Endothelial cell (in vitro differentiated cells): ENCODE measurements at places on chromosomes 13 and 19.
A peak's percentile ranks its signal among the peaks of the same experiment; 100 is the strongest.

GRCh38 chr19:3648037-3648905, 21.7 kb upstream of the CACTIN start:
- no peak for DNase-seq

DNA sequence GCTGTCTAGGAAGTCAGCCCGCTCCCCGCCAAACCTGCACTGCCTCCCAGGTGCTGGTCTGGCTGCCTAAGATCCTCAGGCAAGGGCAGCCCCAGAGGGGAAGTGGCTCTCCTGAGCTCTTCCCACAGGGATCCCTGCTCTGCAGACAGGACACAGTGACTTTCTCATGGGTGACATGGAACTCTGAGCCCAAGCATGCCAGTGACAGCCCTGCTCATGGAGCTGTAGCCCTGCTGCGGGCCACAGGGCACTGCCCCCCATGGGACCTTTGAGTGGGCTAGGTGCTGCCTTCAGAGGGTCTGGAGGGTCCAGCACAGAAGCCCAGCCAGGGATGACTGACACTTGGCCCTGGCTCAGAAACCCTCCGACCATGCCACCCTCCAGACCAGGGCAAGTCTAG, 109.1 kb downstream of the TUBA3C start:
- no peak for DNase-seq

DNA sequence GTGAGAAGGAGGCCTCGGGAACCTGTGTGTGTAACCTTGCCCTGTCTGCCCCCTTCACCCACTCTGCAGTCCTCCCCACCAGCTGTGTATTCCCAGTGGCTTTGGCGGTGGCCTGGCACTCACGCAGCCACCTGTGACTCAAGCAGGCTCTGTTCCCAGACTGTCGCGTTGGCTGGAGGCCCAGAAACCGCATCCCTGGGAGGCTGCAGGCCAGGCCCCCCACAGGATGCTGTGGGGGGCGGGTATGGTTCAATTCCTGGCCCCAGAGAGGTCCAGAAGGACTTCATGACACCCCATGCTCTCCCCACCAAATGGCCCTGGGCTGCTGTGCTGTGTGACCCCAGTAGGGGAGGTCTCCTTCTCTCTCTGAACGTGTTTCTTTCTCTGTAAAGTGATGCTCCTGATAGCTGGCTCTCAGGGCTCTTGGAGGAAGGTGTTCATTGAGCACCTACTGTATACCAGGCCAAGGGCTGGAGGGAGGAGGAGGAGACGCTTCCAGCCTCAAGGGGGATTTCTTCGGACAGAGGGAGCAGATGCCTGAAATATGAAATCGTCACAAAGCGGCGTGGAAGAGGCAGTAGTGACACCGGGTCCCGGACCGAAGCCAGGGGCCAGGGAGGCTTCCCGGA, 1.9 kb upstream of the LINGO3 start:
- no peak for DNase-seq

DNA sequence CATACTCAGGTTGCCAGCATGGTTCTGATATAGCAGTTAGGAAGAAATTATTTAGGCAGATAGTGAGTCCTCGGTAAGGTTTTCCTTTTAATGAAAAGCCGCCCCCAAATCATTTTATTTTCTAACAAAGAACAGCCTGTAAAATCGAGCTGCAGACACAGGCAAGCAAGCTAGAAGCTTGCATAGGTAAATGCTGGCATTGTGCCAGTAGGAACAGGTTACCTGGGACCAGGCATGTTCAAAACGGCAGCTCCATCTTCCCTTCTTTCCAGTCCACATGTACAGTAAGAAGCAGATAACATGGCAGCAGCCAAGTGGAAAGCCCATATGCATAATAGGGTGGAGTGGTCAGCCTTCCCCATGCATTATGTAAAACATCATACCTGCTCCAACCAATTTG, 71.1 kb downstream of the UGGT2 start:
- DNase-seq, result no peak

- peak; percentile 38 for DNase-seq
Observed at GRCh38 chr19:48696353-48697010, 711 bp downstream of the FUT2 start.

DNA sequence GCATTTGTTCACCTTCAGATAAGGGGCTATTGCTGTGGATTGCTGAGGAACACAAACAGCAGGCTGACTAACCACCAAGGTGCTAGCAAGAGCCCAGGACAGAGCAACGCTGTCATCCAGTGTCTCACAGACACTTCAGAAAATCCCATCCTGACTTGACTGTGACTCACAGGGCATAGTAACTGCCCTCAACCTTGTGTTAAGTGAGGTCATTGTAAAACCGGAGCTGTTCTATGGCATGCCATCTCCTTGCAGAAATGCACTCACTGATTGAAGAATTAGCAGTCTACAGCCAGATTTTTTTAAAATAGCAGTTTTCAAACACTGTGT, 51.1 kb downstream of the TNFRSF19 start:
- no peak for DNase-seq

DNA sequence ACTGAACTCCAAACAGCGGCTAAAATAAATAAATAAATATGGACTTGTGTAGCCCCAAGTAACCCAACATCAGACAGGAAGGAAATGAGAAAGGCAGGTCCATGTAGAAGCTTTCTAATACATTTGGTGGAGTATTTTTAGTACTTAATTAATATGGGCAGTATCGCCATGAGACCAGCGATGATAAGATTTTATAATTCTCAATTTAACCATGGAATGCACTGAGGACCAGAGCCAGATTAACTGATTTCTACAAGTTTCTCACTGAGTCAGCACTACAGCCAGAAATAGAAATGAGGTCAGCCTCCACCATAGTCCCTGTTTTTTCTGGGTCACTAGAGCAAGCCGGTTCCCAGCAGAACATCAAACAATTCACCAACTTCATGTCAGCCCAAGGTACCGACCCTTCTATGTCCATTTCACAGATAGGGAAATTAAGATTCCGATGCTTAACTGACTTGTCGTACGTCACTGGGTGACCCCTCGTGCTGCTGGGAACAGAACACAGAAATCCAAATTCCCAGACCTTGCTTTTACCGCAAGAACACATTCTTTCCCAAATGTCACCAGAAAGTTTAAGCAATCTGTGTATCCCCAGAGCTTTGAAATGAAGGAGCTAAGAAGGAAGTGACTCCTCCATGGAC, 90.4 kb downstream of the COL4A1 start:
- DNase-seq, result no peak

GRCh38 chr19:39351537-39352064, 9.4 kb downstream of the SAMD4B start:
- no peak for DNase-seq

GRCh38 chr19:55426042-55426441, 17.1 kb downstream of the SHISA7 start:
- DNase-seq, result no peak

- peak; percentile 37 for DNase-seq
Observed at GRCh38 chr19:843180-843835, 2.5 kb downstream of the PRTN3 start.

DNA sequence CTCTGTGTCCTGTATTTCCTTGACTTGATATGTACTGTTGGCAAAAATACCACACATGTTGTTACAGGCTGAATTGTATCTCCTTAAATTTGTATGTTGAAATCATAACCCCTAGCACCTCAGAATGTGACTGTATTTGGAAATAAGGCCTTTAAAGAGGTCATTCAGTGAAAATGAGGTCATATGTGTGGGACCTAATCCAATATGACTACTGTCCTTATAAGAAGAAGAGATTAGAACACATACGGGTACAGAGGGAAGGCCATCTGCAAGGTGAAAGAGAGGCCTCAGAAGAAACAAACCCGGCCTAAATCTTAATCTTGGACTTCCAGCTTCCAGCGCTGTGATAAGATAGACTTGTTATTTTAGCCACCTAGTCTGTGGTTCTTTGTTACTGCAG, 202.5 kb downstream of the NUFIP1 start:
- no peak for DNase-seq

DNA sequence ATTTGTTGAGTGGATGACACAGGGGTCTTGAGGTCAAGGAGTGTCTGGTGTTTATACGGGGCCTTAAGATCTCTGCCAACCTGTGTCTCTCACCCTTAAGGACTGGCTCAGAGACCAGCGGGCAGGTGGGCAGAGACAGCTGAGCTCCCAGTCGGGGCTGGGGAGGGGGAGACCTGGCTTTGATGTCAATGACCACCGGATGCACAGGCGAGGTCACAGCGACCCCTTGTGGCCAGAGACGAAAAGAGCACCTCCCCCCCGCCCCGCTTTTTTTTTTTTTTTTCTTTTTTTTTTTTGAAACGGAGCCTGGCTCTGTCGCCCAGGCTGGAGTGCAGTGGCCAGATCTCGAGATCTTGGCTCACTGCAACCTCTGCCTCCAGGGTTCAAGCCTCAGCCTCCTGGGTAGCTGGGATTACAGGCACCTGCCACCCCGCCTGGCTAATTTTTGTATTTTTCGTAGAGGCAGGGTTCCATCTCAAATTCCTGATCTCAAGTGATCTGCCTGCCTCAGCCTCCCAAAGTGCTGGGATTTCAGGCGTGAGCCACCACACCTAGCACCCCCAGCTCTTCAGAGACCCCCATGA, 12.1 kb upstream of the KLK14 start:
- DNase-seq, result peak; percentile 69

DNA sequence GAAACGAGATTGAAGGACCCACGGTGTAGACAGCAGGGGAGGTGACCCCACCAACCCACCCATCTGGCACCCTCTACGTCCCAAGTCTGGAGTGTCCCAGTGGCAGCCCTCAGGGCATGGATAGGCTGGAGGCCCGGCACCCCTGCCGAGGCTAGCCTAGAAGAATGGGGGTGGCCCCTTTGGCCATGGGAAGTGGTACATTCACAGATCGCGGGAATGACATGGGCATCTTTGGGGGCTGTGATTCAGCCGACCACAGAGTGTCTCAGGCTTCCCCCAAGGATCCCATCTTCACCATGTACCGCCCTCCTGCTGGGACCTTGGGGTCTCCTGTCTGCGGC, 11.3 kb upstream of the MKNK2 start:
- DNase-seq, result no peak

DNA sequence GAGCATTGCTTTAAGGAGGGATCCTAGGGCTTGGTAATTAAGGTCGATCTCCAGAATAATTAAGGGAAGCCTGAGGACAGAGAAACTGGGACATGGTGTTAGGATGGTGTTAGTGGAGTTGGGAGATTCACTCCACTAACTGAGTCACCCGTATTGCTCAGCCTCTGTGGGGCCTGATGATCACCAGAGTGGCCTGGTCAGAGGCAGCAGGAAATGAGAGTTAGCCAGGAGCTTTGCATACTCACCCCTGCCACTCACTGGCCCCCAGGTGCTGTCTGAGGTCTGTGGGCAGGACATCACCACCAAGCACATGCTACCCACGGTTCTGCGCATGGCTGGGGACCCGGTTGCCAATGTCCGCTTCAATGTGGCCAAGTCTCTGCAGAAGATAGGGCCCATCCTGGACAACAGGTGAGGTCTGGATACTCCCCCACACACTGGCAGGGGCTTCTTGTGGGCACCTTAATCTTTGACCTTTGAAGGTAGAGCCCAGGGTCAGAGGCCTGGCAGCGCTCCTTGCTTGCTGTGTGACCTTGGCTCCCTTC, 32.1 kb downstream of the PPP2R1A start:
- no peak for DNase-seq

GRCh38 chr13:75224053-75224742, 257.8 kb downstream of the TBC1D4 start:
- no peak for DNase-seq

GRCh38 chr13:58991826-58992477, 1171.8 kb downstream of the DIAPH3 start:
- no peak for DNase-seq

- no peak for DNase-seq
Observed at GRCh38 chr13:38602266-38602665, 84.6 kb upstream of the FREM2 start.

GRCh38 chr13:110413016-110413675, 106.1 kb downstream of the COL4A2 start:
- DNase-seq, result no peak

GRCh38 chr13:39688699-39689405, 33.4 kb downstream of the COG6 start:
- DNase-seq, result no peak

DNA sequence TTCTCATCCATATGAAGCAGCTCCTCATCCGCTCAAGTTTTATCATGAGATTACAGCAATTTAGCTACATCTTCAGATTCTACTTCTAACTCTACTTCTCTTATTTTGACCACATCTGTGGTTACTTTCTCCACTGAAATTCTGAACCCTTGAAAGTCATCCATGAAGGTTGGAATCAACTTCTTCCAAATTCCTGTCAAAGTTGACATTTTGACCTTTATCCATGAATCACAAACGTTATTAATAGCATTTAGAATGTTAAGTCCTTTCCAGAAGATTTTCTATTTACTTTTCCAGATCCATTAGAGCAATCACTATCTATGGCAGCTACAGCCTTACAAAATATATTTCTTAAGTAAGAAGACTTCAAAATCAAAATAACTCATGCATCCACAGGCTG, 421.7 kb upstream of the GPC6 start:
- DNase-seq, result no peak

DNA sequence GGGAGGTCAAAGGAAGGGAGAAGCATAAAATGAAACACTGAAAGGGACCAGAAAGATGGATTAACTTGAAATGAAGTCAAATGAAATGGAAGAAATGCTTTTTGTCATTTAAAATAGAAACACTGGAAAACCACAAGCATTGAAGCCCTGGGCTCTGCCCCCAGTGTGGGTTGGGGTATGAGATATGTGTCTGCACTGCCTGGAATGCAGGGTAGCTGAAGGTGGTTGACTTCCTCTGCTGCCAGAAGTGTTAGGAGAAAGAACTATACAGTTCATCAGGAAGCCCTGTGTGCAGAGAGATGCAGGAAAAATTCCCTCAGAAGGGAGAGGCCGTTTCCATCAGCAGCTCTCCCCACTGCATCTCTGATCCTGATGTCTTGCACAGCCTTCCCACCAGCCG, 69.2 kb downstream of the DHRS12 start:
- no peak for DNase-seq

DNA sequence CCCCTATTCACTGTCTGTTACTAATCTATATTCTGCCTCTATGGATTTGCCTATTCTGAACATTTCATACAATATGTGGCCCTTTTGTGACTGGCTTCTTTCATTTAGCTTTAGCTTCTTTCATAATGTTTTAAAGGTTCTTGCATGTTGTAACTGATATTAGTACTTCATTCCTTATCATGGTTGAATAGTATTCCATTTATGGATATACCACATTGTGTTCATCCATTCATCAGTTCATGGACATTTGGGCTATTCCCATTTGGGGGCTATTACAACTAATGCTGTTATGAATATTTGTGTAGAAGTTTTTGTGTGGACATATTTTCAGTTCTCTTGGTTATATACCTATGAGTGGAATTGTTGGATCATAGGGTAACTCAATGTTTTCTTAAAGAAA, 44.4 kb upstream of the TDRD3 start:
- DNase-seq, result no peak

DNA sequence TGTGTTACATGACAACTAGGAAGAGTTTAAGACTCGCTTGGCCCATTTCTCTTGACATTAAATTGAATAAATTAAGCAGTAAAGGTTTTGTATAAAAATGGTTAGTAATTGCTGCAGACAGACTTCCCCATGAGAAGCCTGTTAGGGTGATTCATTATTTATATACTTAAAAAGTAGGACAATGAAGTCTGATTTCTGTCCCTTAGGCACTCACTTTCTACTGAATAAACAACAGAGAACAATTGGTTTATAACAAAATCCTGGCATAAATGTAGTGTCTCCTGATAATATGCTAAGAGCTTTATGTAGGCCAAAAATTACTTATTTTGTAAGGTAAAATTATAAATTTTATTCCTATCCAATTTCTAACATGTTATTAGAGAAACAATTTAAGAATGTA, 2138.5 kb upstream of the PCDH20 start:
- DNase-seq, result no peak
